RCC 7860 (cell line): ENCODE measurements at places on chromosomes 7 and 10.
A peak's percentile ranks its signal among the peaks of the same experiment; 100 is the strongest.

GRCh38 chr7:96959135-96959534, 46.2 kb upstream of the DLX6 start:
- no peak for DNase-seq

DNA sequence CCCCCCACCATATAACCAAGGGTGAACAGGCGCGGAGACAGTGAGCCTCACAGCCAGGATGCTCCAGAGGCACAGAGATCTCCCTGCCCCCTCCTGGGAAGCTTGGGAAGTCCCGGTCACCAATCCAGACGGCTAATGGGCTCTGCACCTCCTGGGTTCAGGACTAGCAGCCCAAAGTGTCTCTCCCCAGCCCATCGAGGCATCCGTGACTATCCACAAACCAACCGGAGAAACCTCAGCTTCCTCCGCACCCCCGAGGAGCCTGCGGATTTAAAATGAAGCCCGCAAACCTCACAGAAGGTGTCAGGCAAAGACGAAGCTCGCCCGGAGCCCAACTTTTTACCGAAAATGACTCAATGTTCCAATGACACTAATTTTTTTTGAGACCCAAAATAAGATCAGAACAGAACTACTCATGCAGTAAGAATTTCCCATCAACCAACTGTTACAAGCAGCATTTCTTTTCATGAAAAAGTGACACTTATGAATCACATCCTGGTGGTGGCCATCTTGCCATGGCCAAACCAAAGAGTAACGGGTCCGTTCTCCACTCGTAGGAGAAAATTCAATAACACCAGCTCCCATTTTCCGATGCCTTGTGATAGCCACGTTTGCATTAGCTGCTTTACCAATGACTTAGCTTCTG, 6.0 kb downstream of the PDGFA start:
- DNase-seq: no peak

GRCh38 chr7:131543298-131543697, 13.1 kb downstream of the PODXL start:
- DNase-seq: no peak

DNA sequence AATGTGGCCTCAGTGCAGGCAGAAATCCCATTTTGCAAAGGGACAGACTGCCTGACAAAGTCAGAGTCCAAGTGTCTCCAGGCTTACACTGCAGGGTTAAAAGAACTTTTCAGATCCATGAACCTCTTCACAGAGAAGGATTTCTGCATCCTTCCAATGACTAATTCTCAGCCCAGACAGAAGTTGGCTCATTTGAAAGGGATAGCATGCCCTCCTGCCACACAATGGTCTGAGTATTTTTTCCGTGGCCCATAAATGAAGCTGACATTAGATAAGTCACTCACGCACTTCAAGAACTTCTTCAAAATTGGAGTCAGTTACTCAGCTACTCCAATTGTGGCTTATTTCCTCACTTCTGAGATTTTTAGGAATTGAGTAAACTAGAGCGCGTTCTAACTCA, 170.2 kb downstream of the PLXNA4 start:
- no peak for DNase-seq

DNA sequence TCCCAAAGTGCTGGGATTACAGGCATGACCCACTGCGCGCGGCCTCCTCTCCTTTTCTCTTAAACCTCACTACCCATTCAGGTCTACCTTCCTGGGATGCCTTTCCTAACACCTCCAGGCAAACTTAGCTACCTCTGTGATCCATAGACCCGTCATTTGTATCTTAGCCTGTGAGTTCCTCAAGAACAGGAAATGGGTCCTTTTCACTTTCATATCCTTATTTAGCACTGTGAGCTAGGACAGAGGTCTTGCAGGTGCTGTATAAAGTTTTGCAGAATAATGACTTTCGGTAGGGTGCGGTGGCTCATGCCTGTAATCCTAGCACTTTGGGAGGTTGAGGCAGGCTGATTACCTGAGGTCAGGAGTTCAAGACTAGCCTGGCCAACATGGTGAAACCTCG, 215.7 kb downstream of the RELN start:
- no peak for DNase-seq

- no peak for DNase-seq
Measured at GRCh38 chr10:97360705-97361536, 26.4 kb upstream of the FRAT2 start.

- DNase-seq: no peak
Measured at GRCh38 chr10:97307441-97307840, 11.6 kb upstream of the FRAT1 start.

DNA sequence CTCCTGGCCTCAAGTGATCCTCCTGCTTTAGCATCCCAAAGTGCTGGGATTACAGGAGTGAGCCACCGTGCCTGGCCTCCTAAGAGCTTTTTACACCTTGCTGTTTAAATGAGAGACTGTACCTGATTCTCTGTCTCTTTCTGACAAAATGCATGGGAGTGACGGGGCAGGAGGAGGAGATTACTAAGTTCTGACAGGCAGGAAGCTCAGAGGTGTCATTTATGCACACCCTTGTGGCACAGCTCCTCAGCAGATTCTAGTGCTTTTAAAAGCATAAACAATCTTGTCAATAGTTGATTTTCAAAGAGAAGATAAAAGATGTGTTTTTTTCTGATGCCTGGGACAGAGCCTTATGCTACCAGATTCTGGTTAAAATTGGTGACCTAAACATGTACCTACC, 39.7 kb upstream of the STEAP4 start:
- DNase-seq: no peak

- DNase-seq: no peak
Measured at GRCh38 chr7:51139796-51140195, 176.8 kb downstream of the COBL start.

- no peak for DNase-seq
Measured at GRCh38 chr7:44293561-44294324, 31.7 kb downstream of the CAMK2B start.

DNA sequence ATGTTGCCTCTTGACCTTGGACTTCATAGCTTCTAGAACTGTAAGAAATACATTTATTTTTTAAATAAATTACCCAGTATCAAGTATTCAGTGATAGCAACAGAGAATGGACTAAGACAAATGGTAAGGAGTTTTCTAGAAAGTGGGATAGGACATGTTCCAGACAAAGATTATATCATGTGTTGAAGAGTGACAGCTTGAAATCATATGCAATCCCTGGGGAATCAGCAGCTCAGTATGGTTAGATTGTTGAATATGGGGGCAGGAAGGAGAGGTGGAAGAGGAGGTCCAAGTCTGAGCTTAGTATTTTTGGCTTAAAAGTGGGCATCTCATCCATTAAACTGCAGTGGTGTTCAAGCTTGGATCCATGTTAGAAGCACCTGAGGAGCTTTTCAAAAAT, 74.1 kb downstream of the ENTPD1 start:
- no peak for DNase-seq

- no peak for DNase-seq
Measured at GRCh38 chr10:77226853-77227565, 410.6 kb downstream of the KCNMA1 start.

GRCh38 chr7:1357601-1358271, 101.5 kb downstream of the MICALL2 start:
- no peak for DNase-seq

DNA sequence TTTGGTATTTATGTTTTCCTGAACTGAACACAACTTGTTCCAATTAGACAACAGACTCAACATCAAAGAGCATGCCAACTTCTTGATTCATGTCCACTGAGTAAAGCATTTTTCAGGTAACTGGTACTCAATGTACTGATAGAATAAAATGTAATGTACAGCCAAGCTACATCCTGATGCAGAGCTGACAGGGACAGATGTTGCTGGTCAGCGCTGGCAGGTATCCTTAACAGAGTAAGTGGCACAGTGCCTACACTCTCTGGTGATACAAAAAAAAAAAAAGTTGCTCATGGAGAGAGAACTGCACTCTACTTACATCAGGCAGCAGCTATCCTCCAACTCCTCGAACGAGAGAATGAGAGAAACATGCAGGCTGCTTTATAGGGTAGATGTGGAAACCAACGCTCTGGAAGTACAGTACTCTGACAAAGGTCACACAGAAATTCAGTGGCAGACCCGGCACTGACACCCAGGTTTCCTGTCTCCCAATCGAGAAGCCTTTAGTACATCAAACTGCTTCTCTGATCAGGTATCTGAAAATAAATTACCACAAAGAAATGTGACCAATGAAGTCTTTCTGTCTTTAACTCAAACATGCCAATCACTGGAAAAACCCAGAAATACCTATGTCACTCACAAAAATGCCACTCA, 4.6 kb downstream of the ITGB1 start:
- DNase-seq: no peak

DNA sequence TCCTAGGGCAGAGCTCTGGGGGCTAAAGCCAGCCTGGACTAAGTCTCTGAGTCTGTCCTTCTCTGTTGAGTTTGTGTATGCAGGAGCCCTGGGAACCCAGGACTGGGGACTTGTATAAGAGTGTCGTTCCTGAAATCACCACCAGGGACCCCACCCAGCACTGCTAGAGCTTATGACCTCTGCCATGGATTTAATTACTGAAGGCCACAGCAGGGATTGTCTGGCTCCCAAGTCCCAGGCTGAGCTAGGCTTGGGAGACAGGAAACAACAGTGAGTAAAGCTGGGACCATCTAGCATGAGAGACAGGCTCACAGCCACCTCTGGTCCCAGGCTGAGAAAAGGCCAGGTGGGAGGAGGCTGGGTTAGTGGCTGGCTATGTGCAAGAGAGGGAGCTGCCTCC, 1.4 kb upstream of the TSPAN15 start:
- peak; percentile 74 for DNase-seq

- no peak for DNase-seq
Measured at GRCh38 chr10:62692085-62692484, 112.4 kb upstream of the ADO start.

DNA sequence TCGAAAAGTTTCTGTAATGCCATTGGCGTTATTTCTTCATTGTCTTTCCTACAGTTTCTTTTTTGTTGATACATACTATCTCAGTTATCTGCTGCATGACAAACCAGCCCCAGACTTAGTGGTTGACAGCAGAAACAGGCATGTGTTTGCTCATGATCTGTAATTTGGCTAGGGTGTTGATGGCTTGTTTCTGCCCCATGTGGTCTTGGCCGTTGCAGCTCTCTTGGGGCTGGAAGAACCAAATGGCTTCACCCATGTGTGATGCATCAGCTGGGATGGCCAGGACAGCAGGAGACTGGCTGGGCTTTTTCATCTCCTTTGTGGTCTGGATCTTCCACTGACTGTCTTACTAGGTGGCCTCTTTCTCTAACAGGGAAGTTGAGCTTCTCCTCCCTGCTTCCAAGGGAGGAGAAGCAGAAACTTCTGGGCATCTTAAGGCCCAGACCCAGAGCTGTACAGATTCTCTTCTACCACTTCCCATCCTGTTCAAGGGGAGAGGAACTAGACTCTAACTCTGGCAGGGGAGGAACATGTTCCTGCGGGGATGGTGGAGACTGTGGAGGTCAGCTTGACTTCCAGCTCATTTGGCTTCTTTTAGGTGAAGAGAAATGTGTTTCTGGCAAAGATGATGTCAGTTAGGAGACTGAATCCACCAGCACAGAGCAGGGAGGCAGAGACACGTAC, 89.3 kb downstream of the FANK1 start:
- no peak for DNase-seq

DNA sequence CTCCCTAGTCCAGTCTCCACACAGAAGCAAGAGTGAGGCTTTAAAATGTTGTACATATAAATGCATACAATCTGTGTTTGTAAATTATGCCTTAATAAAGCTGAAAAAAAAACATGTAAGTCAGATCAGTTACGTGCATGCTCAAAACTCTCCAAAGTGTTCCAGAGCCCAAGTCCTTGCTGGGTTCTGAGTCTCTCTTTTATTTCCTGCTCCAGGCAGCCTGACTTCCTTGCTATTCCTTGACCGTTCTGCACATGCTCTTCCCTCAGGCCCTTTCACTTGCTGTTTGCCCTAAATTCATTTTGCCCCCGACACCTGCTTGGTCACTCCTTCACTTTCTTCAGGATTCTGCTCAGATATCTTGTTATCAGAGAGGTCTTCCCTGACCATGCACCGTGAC, 770.1 kb downstream of the PHTF2 start:
- no peak for DNase-seq

DNA sequence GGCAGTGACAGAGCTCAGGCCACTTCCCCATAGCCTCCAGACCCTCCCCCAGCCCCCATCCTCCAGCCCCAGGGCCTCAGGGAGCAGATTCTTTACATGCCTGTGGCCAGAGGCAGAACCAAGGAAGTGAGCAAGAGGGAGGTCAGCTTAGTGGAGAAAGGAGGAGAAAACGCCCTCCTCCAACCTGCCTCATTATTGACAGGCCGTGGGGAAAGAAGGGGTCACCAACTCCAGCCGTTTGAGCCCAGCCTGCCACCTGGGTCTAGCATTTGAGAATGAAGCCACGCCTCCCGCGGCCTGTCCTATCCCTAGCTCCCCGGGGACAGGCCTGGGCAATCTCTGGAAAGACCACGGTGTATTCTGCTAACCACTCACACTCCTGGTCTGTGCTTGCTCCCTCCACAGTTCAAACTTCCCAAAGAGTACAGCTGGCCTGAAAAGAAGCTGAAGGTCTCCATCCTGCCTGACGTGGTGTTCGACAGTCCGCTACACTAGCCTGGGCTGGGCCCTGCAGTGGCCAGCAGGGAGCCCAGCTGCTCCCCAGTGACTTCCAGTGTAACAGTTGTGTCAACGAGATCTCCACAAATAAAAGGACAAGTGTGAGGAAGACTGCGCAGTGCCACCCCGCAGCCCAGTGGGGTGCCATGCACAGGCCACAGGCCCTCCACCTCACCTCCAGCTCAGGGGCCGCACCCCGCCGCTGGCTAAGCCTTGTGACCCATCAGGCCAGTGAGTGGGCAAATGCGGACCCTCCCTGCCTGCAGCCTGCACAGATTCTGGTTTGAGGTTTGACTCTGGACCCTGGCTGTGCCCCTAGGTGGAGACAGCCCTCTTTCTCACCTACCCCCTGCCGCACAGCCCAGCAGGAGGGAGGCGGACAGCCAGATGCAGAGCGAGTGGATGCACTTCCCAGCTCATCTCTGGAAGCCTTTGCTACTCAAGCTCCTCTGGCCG, 14.3 kb upstream of the TRIM8 start:
- DNase-seq: peak; percentile 99

- DNase-seq: no peak
Measured at GRCh38 chr7:66442385-66442784, 186.3 kb upstream of the KCTD7 start.

GRCh38 chr10:12397941-12398340, 48.6 kb downstream of the CAMK1D start:
- no peak for DNase-seq

GRCh38 chr10:17229717-17229966, 1.6 kb downstream of the VIM start:
- DNase-seq: no peak
